ENCODE measurements at places on chromosomes 1 and 21.

DNA sequence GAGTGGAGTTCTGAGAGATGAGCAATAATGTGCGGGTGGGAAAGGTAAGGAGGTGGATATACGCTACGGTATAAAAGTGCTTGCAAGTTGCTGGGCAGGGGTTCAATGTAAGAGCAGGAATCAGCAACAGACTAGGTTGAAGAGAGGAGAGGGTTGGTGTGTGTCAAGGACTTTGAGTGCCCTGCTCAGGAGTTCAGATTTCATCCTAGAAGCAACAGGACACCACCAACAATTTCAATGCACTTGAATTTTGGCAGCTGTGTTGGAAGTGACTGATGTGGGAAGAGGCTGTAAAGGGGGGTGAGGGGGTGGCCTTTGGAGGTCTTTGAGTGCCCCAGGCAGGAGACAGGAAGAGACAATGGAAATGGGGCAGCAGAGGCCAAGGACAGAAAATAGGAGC, 57.3 kb downstream of the RHOU start:
- no peak for DNase-seq

- DNase-seq = peak; percentile 57
Measured at GRCh38 chr21:31604591-31605190, 54.8 kb upstream of the SOD1 start.

DNA sequence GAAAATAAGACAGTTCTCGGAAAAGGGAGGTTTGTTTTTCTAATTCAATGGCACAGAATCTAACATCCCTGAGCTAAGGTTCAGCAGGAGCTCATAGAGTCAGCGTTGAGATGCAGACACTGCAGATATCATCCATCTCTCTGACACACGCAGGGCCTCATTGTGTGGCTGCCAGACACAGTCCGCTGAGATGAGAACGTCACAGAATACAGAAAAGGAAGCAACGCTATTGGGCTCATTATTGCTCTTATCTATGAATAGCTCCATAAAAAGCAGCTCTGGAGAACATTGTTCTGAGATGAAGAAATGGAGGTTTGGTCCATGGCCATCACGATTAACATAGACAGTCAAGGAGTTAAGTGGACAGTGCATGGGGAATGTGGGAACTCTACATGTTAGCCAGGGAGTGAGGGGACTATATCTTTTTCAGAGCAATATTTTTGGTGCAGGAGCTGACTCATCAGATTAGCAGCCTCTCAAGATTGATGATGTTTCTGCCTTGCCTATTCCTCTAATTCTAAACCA, 771.6 kb upstream of the CXADR start:
- no peak for DNase-seq

GRCh38 chr1:201245082-201245481, 38.2 kb upstream of the PKP1 start:
- no peak for DNase-seq

GRCh38 chr1:2934156-2934540, 87.1 kb upstream of the ACTRT2 start:
- DNase-seq = no peak

DNA sequence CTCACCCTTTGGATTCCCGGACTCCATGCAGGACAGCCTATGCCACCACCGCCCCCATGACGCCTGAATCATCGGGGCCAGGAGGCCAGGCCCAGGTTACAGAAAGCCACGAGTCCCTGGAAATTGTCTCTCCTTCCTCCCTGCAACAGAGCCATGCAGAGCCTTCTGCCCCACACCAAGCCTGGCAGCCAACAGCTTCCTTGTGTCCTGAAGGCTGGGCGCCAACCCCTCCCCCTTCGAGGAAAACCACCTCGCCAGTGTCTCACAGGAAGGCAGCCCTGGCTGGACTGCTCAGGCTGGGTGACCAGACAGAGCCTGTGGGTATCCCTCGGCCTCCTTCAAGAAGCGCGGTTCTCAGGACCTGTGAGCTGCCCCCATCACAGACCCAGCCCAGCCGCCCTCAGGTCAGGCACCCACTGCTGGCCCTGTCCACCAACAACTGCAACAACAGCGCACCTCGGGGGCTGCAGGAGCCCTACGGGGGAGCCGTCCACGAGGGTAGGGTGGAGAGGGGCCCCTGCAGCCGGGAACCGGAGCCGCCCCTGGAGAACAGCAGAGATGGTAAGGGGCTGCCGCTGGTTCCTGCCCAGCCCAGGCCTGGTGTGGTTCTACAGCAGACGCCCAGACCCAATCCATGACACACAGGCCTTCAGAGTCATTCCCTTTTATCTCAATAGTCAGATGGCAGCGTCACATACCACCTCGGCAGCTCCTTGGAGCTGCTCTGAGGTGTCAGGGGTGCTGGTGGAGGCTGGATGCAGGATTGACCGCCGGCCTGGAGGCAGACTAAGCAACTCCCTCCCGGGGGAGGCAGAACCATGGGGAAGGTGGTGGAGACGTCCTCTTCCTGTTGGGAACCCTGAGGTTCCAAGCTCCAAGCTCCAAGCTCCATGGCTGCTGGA, 23.7 kb downstream of the KIAA1614 start:
- DNase-seq = no peak

DNA sequence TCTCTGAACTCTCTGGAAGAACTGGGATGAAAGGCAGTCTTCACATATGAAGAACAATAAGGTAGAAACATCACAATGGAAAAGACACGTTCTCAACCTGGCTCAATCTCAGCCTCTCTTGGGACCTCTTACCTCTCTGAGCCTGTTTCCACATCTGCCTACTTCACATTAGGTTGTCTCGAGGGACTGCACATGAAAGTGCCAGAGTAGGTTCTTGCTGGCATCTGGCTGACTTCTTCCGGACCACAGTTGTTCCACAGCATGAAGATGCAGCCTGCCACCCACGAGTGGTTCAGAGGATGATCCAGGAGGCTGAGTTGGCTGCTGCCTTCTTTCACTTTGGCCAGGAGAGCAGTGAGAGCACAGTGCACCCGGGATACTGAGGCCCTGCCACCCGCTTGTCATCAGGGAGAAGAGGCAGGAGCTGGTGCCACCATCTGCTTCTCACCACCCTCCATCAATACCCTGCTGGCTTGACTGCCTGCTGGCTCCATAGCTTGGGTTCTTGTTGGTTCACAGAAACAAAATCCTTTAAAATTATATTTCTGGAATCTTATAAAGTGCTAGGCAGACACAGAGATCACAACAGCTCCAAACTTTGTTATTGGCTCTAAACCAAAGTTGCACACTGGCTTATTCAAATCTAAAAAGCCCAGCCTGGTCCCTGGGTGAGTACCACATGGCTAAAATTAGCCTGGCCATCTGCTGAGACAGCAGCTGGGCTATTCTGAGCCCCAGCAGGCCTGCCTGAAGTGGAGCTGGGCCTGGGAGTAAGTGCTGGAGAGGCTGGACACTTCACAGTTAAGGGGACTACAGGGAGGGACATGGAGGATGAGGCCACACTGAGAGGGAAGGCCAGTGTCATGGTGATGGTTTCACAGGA, 46.9 kb upstream of the LIN9 start:
- no peak for DNase-seq

DNA sequence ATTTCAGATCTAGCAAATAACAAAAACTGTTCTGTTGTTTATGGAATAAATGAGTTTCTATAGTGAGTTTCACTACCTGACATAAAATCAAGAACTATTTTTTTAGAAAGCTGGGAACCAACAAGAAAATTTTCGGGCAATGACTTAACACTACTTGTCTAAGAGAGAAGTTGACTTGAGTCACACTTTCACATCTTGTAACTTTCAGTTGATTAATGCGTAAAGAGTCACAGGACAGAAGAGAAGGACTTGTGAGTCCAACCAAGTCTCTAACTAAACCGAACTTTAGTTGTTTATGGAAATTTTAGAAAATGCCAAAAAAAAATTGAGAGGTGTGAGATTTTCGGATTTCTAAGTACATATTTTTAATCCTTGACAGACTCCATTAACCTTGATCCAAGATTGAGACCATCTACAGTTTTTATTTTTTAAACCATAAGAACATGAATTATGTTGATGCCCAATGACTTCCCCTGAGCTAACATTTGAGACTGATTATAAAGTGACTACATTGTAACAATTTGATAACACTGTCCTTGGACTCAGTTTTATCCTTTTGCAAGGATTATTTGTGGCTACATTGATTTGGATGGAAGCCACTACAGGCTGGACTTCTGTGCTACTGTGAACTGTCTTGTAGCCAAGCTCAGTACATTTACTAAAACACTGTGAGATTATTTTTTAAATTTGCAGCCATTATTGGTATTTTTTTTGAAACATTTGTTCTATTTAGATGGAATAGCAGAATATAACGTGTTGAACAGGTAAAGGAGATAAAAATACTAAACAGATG, 284.0 kb downstream of the PTPRC start:
- DNase-seq = no peak

DNA sequence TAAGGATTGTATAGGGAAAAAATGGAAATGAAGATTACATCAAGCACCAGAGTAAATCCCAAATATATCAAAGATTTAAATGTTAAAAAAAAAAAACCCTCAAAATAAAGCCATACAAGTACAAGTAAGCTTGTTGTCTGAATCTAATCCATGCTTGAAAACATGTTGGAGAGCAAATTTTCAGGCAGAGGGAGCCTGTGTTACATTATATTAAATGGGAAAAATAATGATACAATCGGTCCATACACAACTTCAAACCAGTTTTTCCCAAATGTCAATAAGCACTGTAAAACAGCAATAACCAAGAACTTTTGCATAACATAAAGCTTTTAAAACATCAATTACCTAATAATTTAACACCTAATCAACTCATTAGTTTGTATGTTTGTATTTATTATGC, 949.4 kb upstream of the ADGRL4 start:
- DNase-seq = peak; percentile 8

GRCh38 chr21:33228455-33228854, 1.3 kb upstream of the IFNAR2 start:
- no peak for DNase-seq

- DNase-seq = no peak
Measured at GRCh38 chr1:1397839-1398523, 1.2 kb downstream of the CCNL2 start.

DNA sequence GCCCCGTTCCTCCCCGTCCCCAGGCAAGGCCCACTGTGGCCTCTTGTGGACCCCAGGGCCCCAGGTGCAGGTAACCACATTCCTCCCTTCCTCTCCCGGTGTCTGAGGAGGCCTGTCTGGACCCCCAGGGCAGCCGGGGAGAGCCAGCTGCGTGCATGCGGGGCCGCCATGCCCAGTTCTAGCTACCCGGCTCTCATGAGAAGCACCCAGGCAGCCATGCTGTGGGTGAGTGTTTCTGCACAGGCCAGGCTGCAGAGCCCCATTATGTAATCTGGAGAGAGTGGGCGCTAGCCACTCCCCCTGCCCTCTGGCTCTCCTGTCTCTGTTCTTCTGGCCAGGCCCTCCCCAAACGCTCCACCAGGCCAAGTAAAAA, 18.4 kb upstream of the PLEKHG5 start:
- DNase-seq = no peak

DNA sequence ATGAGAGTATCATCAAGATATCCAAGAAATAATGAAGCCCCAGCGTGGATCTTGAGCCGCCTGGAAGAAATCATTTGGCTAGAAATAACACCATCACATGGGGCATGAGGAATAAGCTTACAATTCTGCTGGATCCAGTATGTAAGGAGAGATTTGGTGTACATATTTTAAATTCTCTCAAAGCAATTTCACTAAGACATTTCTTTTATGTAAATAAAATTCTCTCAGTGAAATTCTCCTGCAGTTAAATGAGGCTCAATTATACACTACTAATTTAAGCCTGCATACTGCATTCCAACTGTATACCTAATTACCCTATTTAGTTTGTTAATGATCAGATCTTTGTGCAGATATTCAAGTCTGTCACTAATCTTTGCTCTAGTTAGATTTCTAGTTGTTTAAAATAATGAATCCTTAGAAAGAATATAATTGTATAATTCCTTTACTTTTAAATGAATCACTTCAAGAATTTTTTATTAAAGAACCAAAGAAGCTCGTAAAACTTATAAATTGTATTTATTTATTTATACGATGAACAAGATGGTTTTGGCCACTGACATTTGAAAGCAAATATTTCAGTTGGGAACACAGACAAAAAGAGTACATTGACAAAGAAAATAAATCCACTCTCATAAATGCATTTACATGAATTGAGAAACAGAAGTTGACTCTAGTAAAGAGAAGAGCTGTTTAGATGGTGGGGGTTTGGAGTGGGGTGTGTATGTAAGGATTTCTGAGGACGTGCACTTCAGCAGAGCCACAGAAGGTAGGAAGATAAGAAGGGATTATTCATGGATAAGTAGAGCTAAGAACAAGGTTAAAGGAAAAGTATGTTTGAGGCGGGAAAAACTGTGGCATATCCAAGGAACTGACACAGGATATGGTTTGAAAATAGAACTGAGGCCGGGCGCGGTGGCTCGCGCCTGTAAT, 466.8 kb downstream of the DSCAM start:
- DNase-seq = no peak

DNA sequence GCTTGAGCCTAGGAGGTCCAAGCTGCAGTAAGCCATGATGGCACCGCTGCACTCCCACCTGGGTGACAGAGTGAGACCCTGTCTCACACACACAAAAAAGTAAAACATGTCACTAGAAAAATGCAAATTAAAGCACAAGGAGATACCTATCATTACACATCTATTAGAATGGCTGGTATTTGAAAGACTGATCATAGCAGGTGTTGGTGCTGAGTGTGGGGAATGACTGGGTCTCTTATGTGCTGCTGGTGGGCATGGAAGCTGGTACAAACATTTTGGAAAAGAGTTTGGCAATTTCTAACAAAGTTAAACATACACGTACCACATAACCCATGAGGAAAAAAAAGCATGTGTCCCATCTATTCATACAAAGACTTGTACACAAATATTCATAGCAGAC, 142.1 kb upstream of the ZBTB40 start:
- no peak for DNase-seq

DNA sequence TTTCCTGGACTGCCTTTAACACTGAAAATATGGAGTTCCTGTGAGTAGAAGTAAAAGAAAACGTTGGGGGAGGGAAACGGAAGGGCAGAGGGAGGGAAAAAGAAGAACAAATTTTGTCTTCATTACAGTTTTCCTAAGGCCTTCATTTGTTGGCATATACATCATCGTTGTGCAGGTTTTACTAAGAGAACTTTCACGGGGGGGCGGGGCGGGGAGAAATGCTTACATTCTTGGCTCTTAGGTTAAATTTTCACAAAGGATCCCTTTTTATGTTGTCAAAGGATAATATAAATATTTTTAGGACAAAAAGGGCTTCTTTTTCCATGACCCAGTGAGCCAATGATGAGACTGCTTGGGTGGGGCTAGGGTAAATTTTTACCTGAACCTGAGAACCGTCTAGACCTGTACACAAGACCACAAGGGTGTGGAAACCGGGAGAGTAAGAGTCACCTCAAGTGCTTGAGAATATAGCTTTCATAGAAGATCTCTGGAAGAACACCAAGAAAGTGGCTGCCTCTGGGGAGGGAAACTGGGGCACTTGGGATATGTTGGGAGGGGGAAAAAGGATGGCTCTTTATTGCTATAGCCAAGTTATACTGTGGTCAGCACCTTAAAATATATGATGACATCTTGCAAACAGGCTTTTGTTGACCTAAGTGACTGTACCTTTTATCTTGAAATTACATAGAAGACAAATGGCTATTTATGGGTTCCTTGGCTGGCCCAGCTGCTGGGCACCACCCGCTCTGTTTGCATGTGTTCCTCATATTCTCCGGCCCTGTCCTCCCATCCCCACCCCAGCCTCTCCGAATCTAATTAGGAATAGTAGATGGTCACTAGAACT, 2.0 kb upstream of the UTP25 start:
- DNase-seq = no peak

GRCh38 chr1:29807689-29808088, 571.4 kb downstream of the PTPRU start:
- DNase-seq = no peak
